T-helper 2 cell (primary cell): ENCODE measurements at places on chromosomes 2 and 18.

DNA sequence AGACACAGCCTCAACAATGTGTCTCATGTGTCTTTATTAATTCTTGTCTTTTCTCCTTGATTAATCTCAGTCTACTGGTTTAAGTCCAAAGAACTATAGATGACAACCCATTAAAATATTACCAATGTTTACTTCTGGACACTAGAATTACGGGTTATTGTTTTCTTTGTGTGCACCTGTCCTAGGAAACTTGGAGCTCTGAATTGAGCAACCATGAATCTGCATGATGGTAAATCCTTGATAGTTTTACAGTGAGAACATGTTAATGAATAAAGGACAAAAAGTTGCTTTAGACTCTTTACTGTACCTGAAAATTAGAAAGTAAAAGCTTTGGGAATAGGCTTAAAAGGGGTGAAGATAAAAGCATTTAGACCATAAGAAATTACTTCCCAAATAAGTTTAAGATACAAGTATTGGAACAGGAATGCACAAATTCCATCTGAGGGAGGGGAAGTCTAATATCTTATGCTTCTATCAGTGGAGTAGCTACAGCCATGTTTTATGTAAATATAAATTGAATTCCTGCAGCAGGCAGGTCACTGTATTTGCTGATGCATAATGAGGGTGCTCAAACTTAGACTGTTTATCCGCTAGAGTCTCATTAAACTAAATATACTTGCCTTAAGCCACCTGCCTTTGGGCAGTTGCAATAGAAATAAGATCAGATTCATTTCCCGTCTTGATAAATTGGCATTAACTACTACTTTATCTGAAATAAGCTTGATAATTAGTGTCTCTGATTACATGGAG, 603.7 kb upstream of the GCFC2 start:
- DNase-seq, result no peak

- DNase-seq, result no peak
Measured at GRCh38 chr2:238974081-238974480, 126.2 kb downstream of the TWIST2 start.

GRCh38 chr2:140624200-140624599, 1506.6 kb downstream of the LRP1B start:
- no peak for DNase-seq

GRCh38 chr18:79954791-79955190, 3.3 kb upstream of the SLC66A2 start:
- DNase-seq, result no peak

DNA sequence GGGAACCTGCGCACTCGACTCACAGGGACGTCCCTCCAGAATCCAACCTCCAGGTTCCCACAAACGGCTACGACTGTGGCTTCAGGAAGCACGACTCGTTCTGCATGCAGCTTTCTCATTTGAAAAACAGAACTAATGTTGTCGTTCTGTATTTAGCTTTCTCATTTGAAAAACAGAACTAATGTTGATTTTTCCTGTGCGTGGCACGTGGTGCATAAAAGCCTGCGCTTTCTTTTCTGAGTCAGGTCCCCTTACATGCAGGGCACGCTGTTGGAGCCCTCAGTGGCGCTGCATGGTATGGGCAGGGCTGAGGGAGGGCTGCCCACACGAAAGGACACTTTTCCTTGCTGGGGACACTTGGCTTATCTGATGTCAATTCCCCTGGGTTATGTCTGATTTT, 124.3 kb downstream of the TMEM18 start:
- DNase-seq, result no peak

- no peak for DNase-seq
Measured at GRCh38 chr18:62335494-62335893, 10.4 kb downstream of the TNFRSF11A start.

- DNase-seq, result no peak
Measured at GRCh38 chr2:109089602-109090300, 39.3 kb upstream of the SH3RF3 start.

GRCh38 chr18:24504401-24504800, 44.0 kb downstream of the HRH4 start:
- DNase-seq, result no peak

DNA sequence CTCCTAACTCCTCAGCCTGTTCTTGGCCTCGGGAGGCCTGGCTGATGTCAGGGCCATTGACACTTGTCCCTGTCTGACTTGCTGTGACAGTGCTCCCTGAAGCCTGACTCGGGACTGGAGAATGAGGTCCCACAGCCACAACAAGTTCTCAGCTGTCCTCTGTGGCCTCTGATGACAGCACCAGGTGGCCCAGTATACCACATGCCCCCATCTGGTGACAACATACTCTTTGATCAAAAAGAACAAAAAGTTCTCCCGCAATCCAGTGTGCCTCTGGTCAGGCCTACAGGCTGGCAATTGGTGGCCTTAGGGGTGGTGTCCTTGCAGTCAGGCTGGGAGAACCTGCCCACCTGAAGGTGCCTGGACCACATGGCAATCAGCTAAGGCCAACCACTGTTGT, 102.6 kb downstream of the SEPTIN10 start:
- no peak for DNase-seq

DNA sequence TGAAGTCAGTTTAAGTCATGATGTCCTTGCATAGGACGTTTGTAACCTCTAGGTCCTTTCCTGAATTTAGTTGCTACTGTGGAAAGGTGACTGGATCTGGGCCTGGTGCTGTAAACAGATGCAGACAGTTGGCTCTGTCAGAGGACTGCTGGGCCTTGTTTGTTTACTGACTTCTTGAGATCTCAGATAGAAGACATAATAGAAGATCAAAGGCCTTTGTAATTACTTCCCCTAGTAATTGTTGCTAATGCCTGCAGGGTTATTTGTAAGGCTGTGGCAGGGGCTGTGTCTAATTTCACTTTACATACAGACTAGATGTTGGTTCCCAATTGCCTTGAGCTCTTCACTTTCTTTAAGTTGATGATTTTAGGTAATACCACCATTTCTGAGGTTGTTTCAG, 42.5 kb downstream of the LYPD6B start:
- no peak for DNase-seq

DNA sequence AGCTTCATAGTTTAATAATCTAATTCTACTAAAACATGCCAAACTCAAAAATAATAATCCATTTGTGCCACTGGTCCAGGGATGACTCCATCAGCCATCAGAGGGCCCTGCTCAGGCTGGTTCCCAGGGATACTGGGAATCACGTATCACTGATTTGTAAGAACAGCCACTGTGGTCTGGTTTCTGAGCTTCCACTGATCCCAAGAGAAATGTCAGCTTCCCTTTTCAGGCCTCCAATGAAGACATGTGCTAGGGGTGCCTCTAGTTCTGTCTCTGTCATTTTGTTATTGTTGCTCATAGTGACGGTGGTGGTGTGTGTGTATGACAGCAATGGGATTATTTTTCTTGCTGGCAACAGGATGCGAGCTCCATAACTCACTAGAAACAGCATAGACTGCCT, 83.2 kb downstream of the CELF4 start:
- DNase-seq, result no peak

- DNase-seq, result no peak
Measured at GRCh38 chr2:157326698-157327097, 1.1 kb upstream of the ERMN start.

GRCh38 chr18:79527656-79528315, 132.1 kb downstream of the NFATC1 start:
- no peak for DNase-seq

DNA sequence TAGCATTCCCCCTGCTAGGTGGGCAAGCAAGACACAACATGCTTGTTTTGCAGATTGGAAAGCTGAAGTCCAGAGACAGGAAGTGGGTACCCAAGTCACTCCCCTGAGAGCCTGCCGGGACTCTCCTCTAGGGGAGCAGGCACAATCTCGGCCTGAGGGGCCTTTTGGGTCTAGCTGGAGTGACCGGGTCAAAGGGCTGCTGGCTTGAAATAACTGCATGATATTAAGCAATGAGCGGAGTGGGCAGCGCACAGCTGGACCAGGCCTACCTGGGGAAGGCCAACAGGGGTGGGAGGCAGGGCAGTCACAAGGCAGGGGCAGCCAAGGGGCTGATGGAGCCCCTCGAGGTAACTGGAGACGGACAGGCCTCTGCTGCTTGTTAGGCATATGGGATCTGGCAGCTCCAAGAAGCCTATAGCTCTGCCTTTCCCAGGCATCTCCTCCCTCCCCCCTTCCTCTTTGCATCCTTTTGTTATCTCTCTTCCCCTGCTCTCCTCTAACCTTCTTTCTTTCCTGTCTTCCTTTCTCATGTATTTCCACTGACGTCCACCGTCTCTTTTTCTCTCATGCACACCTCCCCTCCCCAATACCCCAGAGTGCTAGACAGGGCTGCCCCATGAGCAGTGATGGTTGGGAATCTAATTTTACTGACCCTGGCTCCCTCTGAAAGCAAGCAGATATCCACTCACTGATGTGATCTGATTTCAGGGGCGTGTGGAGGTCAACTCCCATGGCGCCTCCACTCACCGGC, 237.5 kb downstream of the LOXHD1 start:
- no peak for DNase-seq

GRCh38 chr2:15260196-15260595, 300.9 kb downstream of the NBAS start:
- DNase-seq, result no peak

GRCh38 chr2:124325667-124326440, 300.8 kb downstream of the CNTNAP5 start:
- DNase-seq, result no peak

- no peak for DNase-seq
Measured at GRCh38 chr2:189709501-189710221, 35.2 kb downstream of the ANKAR start.

DNA sequence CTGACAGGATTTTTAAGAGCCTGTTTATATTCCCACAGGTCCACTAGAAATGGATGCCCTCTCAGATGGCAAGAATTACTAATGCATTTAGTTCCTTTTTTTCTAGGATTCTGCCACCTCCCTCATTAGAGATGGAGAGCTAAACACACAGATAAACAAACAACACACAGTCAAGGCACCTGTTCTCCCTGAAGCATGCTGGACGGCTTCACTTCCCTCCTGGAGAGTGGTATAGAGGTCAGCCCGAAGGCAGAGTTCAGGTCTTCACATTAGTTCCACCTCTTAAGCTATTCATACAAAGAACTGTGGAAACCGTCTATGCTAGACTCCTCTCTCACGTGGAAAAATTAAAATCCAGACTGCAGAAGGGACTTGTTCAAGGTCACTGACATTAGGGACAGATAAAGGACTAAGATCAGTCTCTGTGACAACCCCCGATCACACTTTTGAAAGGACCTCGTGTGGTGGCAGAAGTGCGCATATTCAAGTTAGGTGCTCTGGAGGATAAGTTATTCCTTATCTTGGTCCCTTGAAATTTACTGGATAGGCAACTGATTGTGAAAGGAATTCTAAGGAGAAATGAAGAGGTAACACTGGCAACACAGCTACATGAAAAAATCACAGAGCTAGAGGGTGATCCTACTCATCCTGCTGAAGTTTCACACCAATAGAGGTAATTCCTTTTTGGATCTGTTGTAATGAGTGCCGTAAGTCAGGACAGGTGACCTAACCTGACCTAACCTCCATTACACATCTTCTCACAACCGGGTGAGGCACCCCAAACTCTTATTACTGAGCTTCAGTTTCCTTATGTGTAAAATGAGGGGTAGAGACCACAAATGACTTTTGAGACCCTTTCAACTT, 75.1 kb downstream of the SPRED2 start:
- DNase-seq, result no peak

DNA sequence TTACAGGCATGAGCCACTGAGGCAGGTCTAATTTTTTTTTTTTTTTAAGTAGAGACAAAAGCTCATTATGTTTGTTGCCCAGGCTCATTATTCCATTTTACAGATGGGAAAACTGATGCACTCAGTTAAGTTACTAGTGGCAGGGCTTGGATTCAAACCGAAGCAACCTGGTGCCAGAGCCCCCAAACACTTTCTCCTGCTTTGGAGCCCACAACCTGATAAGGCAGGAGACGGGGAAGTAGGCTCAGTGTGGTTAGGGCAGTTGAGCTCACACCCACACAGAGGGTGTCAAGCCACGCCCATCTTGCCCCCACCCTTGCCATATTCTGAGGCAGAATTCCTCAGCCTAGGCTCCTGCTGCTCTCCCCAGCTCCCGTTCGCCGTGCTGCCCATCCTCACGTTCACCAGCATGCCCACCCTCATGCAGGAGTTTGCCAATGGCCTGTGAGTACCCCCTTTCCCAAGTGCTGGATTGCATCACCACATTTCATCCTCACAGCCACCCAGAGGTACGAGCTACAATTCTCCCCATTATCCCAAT, 5.8 kb upstream of the CTDSP1 start:
- DNase-seq, result no peak

- DNase-seq, result no peak
Measured at GRCh38 chr2:142842369-142842768, 35.1 kb upstream of the KYNU start.

GRCh38 chr18:37251679-37252078, 313.9 kb downstream of the CELF4 start:
- no peak for DNase-seq

GRCh38 chr18:54386043-54386442, 28.3 kb downstream of the C18orf54 start:
- no peak for DNase-seq

DNA sequence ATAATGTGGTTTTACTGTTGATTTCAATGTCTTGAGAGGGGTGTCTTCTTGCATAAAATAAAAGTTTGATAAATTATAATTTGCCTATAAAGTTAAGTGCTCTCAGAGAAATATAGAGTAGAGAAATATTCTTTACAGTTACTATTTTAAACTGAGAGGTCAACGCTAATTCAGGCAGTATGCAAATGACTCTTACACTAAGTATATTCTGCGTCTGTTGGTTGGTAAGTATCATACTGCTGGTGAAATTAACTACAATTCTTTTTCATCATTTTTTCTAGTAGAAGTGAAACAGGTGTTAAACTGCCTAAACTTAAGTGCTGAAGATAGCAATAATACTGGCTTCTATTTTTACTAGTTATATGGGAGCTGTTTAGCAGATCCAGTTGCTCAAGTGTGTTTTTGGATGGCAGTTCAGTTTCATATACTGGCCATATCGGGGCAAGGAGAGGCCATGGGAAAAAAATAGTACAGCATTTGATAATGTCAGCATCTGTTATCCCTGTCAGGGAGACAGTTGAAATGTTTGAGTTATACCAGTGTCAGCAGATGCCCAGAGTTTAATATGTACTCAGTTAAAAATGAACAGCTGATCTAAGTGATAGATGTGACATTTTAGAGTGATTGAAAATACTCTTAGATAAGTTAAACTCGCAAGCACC, 86.2 kb downstream of the MIB1 start:
- DNase-seq, result no peak

DNA sequence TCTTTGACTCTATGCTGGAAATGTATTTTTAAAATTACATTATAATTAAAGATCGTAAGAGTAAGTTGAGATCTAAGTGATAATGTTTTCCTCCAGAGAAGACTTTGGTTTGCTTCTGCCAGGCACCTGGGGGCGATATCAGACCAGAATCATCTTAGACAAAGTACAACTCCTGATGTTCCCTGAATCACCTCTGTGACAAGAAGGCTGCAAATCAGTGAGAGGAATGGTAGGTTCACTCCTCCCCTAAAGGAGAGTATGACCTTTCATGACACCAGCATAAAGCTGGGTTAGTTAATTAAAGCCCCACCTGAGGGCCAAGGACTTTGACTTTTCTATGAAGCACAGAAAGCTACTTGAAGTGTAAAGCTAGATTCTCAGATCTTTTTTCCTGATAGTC, 114.4 kb upstream of the DTNA start:
- no peak for DNase-seq

GRCh38 chr2:8709611-8710010, 27.8 kb downstream of the ID2 start:
- no peak for DNase-seq
